ENCODE measurements at places on chromosomes 11 and 22. TPM values are rescaled to one million over a fixed set of nuclear protein-coding genes. Genes with fewer than 3 reads are reported as not detected.

DNA sequence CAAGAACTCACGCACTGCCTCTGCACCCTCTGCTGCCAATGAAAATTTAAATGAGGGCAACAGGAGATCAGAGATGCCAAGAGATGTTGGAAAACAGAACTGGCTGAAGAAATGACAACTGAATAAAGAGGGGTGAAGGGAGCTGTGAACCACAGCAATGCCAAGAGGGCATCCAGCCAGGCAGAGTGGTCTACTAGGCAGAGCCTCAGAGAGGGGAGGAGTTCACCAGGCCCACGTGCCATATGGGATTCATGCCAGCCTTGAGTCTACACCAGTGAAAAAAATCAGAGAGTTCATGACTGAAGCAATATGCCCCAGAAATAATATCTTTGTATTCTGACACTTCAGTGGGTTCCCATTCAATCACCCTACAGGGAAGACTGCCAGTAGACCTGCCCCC lies 4.4 kb downstream of the APOL2 start:
- H3K27me3 ChIP-seq = no peaks in the 10 kb centered on the region
- H3K4me3 ChIP-seq = peak overlapping the region; percentile 36
- peaks cover 61% of the 10 kb centered on the region for H3K4me1 ChIP-seq
- DNase-seq = no peak

DNA sequence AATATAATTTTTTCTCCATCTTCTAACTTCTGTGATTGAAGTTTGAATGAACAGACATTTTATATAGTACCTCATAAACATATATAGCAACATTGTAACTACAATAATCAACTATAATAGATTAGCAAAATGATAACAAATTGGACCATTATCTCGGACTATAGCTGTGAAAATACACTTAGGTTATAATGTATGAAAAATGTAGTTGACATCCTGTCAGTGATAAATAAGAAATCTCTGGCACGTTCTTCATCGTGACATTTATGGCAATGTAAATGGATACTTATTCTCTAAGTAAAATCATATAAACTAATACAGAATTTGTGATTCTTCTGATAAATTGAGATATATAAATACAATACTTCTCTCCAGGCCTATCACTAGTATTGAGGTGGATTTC lies 333.3 kb downstream of the GUCY1A2 start:
- no peaks in the 10 kb centered on the region for H3K36me3 ChIP-seq
- no peak overlapping the region for H3K27ac ChIP-seq
- no peak overlapping the region for H3K4me3 ChIP-seq
- H3K4me1 ChIP-seq = no peaks in the 10 kb centered on the region

GRCh38 chr22:44620129-44620840 lies 81.7 kb upstream of the PRR5 start:
- H3K36me3 ChIP-seq = no peaks in the 10 kb centered on the region
- no peaks in the 10 kb centered on the region for H3K4me1 ChIP-seq
- no peak overlapping the region for H3K27ac ChIP-seq
- no peaks in the 10 kb centered on the region for H3K27me3 ChIP-seq
- peak; percentile 95 for DNase-seq

The CD6 gene
- total RNA-seq = 214 TPM

The HORMAD2 gene
- total RNA-seq = not detected
